ENCODE measurements at places on chromosomes 5 and 9. TPM values are rescaled to one million over a fixed set of nuclear protein-coding genes. Genes with fewer than 3 reads are reported as not detected.

GRCh38 chr5:151110122-151110681 lies 29.4 kb upstream of the TNIP1 start:
- DNase-seq, result no peak

The FLT4 gene
- not detected for total RNA-seq

DNA sequence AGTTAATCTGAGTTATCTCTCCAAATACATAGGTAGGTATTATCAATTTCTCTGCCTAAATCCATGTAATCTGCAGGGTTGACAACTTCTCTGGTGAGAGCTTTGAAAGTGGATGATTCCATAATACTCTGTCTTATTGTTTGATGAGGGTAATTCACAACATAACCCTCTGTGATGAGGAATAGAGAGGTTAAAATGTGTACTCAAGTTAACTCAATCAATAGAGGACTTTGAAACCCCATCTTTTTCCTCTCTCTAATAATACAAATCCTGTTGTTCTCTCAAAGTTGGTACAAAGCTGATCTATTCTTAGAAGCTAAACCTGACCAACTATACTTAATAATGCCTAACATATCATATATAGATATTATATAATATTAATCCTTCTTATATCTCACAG lies 100.1 kb downstream of the PLPPR1 start:
- no peak for DNase-seq

- no peak for DNase-seq
Measured at GRCh38 chr5:102758576-102758975, 3.5 kb downstream of the PAM start.

DNA sequence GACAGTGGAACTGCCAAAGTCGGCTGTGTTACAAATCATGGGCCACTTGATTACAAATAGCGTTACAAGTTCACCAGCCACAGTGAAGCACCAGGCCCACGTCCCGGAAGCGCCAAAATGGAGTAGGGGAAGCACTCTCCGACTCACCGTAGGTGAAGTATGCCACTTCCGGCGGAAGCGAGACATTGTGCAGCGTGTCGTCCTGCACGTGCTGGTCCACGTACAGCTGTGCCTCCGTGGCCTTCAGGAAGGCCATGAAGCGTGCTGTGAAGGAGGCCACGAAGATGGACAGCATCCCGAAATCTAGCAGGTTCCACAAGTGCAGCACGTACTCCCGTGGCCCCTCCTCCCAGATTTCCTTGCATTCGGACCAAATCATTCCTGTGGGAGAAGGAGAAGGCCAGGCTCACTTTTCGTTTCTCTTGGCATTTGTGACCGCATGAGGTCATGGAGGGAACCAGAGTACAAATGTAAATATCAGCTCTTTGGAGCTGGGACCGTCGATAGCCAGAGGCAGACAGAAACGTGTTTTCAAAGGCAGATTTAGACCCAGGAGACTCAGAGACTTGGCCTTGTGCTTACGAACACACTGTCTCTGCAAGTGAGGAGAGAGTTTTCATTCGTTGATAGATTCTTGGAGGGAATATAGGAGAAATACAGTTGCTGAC lies 58.7 kb upstream of the SMIM32 start:
- DNase-seq, result no peak

GRCh38 chr9:100884518-100884917 lies 144.0 kb upstream of the PLPPR1 start:
- DNase-seq, result no peak

DNA sequence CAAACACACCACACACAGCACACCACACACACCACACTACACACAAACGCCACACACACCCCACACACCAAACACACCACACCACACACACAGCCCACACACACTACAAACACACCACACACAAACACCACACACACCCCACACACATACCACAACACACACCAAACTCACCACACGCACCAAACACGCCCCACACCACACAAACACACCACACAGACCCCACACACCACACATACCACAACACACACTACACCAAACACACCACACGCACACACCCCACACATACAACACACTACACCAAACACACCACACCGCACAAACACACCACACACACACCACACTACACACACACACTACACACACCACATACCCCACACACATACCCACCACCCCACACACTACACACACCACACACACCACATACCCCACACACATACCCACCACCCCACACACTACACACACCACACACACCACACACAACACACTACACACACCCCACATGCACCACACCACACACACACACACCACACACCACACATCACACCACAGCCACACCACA lies 151.2 kb downstream of the ERCC6L2 start:
- no peak for DNase-seq

DNA sequence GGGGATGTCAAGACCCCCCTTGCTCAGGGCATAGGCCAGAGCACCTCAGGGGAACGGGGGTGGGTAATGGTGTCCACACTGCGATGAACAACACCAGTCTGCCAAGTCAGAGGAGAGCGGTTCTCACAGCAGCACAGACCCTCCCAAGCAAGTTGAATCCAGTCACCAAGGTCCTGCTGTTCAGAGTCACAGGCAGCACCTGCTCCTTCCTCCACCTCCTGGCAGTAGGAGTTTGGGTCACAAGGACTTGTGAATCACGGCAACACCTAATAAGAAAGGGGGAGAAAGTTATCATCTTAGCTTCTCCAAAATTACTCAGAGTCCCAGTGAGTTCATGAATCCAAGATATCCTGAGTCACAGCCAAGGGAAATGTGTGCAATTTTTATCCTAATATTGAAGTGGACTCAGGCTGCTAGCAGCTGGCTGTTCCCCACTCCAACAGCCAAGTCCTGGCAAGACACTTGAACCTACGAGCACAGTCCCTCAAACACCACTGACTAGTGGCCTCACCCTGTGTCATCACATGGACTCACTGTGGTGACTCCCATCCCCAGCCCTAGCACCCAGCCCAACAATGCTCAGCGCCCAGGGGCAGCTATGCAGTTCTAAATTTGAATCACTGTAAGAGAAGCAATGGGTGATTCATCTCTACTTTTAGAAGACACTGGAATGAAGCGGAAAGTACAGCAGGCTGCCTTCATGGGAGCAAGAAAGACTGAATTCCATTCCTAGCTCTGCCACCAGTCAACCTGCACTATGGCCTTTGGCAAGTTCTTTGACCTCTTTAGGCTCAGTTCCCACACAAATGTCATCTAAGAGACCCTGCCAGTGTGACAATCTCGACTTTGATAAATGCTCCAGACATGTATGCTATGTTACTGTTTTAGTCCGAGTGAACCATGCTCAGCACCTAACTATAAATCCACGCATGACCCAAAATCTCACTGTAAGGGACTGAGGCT lies 113.7 kb downstream of the KLHL3 start:
- peak; percentile 93 for DNase-seq

DNA sequence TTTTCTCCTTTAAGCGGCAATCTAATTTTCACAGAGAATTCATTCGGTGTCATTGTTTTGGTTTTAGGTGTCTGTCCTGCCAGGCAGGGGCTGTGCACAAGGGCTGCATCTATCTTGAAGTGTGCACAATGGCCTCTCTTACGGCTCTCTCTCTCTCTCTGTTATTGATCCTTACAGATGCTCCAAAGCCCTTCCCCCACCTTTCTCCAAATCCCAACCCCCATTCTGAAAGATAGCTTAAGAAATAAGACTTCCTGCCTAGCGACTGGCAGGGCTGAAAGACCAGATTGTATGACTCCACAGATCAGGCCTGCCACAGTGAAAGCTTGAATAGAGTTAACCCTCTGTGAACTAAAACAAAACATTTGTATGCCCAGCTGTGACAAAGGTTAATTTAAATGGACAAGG lies 86.5 kb upstream of the NR5A1 start:
- DNase-seq, result no peak

GRCh38 chr5:168085261-168086031 lies 206.0 kb upstream of the WWC1 start:
- peak; percentile 18 for DNase-seq

DNA sequence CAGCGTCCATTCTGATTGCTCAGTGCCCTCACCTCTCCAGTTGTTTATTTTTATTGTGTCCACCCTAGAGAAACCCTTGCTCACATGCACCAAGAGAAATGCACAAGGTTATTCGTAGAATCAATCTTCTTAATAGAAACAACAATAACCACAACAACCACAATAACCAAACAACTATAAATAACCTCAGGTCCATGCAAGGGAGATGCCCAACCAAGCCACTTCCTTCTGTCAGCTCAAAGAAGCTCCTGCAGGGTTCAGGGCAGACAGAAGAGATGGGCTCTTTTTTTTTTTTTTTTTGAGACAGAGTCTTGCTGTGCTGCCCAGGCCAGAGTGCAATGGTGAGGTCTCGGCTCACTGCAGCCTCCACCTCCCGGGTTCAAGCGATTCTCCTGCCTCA lies 14.9 kb upstream of the TCOF1 start:
- no peak for DNase-seq

DNA sequence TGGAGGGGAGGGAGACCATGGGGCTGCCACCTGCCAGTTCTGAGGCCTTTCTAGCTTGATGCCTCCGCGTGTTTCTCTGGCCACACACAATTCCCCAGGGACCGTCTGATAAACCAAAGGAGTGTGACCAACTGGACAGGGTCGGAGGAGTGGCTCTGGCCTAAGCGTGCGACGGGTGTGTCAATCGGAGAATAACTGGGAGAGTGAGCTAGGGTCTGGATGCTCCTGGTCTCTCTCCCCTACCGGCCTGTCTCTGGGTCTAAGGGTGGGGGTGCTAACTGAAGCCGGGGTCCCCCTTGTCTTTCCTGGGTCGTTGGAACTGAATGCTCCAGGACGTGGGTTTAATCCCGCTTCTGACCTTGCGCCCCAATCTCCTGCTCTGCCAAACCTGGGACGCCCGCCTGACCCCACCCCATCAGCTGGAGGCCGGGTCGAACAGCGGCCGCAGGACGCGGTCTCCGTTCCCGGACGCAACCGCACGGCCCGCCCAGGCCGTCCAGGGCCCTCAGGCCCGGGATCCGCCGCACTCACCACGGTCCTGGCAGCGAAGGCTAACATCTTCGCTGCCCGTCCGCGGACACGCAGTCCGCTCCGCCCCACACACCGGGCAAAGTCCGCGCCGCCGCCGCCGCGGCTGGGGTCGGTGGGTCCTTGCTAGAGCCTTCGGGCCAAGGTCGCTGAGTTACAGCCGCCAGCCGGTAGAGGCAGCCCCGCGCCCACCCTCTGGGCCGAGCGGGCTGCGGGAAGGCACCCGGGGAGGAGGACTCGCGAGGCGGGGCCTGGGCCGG lies 447 bp downstream of the CRAT start:
- DNase-seq, result peak; percentile 7

GRCh38 chr5:53110156-53110555 lies 599 bp upstream of the MOCS2 start:
- no peak for DNase-seq

DNA sequence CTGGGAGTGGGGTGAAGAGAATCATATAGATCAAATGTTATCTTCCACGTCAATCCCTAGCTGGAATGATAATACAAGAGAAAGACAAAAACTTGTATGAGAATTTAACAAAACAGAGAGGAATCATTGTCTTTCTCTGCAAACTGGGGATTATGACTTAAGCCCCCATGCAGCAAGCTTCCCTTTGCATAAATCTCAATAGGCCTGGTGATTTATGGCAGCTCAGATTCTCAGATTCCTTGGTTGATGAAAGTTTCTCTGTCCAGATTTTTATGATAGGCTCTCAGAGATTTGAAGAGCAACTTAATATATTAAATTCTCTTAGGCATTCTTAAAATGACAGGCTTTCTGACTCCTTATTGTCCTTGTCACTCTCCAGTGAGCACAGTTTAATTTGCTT lies 56.0 kb downstream of the RASGRF2 start:
- no peak for DNase-seq

The UNC5A gene
- total RNA-seq, result not detected
